ENCODE measurements at places on chromosomes 2 and 18.

DNA sequence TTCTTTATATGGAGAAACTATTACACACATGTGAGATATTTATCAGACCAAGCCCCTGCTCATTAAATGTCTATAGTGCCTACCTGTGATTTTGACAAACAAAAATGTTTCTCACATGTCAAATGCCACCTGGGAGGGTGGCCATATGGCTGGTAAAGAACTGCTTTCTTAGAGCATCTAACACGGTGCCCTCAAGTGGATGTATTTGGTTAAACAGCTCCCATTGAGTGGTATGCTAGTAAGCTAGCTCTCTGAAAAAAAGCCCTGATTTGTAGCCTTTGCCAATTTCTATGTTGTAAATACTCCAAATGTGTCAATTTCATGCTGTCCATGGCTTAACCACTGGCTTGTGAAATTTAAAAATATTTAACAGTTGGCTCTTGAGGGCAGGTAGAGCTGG lies 94.6 kb downstream of the PMAIP1 start:
- no peak for DNase-seq

- DNase-seq = no peak
Measured at GRCh38 chr2:25310965-25311864, 30.5 kb downstream of the DNMT3A start.

- no peak for DNase-seq
Measured at GRCh38 chr2:157691131-157691530, 62.5 kb upstream of the ACVR1C start.

DNA sequence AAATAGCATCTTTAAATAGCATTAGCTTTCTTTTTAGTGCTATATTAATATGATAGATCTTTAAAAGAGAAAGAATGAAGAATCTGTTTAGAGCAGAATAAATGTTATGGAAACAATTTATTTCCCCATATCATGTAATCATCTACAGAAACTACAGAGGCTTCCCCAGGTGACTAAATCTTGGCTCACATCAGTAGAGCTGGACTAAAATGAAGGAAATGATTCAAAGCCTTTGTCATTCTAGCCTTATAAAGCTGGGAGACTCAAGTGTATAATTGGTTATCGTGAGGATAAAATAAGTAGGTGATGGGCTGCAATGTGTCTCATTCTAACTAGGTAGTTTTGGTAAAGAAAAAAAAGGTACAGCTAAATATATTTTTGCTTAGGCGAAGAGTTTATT lies 83.2 kb upstream of the UNC80 start:
- no peak for DNase-seq

GRCh38 chr2:109527079-109527478 lies 86.7 kb downstream of the SEPTIN10 start:
- no peak for DNase-seq

- DNase-seq = peak; percentile 92
Measured at GRCh38 chr2:181371782-181372645, 85.2 kb upstream of the ITGA4 start.

GRCh38 chr18:11587846-11588245 lies 21.6 kb upstream of the SLC35G4 start:
- DNase-seq = no peak

DNA sequence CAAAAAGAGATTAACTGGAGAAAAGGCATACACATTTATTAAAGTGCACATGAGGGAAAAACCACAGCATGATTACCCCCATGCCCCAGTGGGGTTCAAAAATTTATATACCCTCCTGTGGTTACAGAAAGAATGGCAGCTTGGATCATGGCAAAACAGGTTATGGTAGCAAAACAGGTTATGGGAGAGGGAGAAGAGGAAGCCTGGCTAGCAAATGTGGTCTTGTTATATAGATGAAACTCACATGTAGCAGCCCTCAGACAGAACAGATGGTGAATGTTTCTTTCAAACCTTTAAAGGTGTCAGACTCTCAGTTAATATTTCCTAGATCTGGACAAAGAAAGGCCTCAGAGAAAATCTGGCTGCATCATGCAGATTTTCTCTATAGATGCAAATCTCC lies 178.2 kb upstream of the ZC3H15 start:
- no peak for DNase-seq

- DNase-seq = peak; percentile 75
Measured at GRCh38 chr18:3454365-3455089, 4.6 kb downstream of the TGIF1 start.

DNA sequence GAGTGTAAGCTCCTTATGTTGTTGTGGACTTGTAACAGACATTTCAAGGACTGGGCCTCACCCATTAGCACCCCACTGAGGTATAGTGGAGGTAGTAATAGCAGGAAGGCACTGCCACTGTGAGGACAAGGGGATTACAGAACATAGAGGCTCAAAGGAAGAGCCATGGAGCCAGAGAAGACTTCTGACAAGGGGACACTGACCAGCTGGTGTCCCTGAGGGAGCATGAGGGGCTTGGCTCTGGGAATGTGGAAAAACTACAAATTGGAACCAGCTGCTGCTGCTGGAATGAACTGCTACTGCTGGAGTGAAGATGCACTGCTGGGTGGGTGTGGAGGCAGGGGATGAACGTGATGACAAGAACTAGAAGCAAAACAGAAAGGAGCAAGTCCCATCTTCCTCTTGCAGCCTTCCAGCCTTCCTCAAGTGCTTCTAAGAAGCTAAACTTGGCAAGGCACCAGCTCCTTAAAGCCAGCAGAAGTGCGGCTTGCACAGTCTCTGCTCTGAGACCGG lies 167.3 kb upstream of the NOSTRIN start:
- DNase-seq = peak; percentile 71

DNA sequence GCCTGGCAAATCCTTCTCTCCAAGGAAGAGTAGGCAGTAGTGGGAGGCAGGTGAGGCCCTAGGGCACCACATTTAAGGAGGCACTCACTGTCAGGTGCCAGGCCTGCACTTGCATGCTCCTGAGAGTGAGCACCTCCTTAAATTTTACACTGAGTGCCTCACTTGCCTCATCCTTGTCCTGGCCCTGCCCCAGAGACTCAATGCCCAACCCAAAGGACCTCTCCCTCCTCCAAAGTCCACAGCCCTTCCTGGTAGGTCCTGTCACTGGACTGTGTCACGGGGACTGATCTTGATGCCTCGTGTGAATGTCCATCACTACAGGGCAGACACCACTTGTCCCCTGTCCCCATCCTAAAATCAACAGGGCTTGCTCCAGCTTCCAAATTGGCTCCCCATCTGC lies 235.6 kb downstream of the ZBTB7C start:
- no peak for DNase-seq

DNA sequence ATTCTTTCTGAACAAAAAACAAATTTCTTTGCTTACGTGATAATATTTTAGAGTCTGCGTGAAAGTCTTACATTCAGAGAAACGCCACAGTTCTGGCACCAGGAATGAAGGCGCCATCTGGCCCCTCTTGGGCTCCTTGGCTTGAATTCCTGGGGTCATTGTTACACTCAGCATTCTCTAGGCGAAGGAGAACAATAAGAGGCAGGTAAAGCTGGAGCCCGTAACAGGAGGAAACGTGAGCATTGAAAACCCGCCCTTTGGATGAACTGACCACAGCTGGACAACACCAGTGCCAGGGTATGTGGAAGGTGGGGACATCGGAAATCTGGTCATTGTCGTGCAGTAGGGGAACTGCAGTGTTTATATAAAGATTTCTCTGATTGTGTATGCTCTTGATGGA lies 144.8 kb downstream of the RNF152 start:
- no peak for DNase-seq

DNA sequence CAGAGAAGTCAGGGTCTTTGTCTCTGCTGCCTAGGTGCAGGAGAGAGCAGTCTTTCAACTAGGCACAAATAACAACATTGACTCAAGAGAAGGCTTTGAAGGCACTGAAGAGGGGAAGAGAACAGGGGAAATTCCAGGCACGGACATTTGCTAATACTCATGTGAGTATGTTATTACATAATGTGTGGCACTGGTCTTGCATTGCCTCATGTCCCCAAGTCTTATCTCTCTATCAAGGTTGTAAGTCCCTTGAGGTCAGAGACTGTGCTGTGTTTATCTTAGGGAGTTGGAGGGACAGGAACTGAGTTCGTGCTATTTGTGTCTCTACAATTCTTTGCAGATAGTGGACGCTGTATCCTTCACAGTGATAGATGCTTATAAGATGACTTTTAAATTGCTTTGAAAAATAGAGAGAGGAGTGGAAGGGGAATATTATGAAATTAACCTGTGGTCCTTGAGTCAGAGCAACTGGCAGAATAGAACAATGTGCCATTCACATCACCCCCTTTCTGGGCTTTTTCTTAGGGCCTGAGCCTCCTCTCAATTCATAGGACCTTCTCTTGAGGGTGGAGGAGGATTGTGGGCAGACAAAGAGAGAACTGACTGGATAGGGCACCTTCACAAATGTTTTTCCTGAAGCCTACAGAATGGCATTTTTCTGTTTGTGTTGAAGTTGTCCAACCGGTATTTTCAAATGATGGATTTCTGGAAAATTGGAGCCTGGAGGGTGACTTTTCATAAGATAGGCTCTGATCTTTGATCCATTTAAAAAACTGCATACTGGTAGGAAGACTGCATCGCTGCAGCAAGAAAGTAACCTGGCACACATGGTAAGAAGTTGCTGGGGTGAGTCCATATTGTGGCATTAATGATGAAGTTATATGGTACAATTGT lies 96.6 kb upstream of the CXCR4 start:
- no peak for DNase-seq
